ENCODE measurements at places on chromosomes 1 and 21.

- DNase-seq = no peak
These were observed 67.8 kb downstream of the RGS2 start for GRCh38 chr1:192876633-192877032.

DNA sequence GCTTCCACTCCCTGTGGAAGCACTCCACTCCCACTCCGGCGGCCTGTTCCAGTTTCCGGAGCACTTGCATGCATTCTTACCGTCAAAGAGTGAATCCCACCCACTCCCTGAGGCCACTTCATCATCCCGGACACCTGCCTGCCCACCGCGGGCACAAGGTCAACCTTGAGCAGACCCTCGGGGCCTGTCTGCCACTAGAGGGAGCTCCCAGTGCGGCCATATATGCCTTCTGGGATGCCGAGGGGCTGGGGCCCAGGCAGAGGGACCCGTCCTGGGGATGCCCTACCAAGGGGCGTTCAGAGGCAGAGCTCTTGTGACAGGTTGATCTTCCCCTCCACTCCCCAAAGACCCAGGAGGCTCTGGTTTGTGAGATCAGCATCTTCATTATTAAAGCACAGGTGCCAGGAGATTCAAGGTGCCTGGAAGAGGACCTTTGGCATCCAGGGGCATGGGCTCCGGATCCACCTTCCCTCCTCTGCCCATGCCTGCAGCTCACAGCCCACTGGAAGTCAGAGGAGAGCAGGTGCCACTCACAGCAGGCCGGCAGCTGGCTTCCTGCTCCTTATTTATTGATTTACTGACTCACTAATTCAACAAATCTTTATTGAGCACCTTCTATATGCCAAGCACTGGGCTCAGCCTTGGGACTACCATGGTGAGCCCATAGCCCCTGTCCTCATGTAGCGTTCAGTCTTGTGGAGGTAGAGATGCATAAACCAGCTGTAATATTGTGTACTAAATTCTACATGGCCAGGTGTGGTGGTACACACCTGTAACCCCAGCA lies 47.3 kb downstream of the UBIAD1 start:
- DNase-seq = no peak

GRCh38 chr1:10739589-10739988 lies 56.9 kb downstream of the CASZ1 start:
- DNase-seq = no peak

GRCh38 chr1:96730574-96731298 lies 9.2 kb downstream of the PTBP2 start:
- no peak for DNase-seq

GRCh38 chr1:225469051-225469450 lies 41.2 kb upstream of the LBR start:
- DNase-seq = no peak
